ENCODE measurements at places on chromosomes 6 and 20.

DNA sequence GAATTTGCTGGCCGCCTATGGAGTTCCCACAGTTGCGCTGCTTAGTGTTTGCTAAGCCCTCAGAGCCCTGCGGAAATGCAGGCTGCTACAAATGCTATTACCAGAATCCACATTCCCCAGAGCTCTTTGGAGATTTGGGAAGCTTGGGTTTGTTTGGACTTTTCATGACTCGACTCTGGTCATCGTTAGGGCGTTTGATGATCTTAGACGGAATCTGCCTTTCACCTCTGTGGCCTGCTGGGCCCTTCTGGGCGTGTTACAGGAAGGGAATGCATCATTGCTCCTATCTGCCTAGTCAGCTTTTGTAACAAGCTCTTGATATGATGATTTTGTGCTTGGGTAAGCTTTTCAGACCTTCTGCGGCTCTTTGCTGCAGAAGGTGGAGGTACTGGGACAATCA lies 50.8 kb downstream of the EYA2 start:
- no peak for DNase-seq

GRCh38 chr6:14732844-14733757 lies 512.8 kb upstream of the JARID2 start:
- DNase-seq: peak; percentile 89

- DNase-seq: no peak
These were observed 27.8 kb downstream of the FYN start for GRCh38 chr6:111845441-111845871.

DNA sequence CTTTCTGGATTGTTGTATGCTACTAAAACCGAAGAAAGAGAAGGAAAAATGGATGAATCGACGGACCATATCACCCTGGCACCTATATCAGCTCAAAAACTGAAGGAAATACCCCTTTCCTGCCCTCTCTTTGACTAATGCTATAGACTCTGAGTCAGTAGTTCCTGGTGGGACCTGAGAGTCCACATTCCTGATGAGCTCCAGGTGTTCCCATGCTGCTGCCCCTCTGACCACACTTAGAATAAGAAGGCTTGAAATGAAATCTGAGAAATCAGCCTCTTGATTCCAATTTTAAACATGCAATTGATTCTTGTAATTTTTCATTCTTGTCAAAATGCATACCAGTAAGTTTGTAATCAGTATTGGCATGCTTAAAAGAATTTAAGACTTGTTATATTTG lies 75.2 kb downstream of the PRL start:
- no peak for DNase-seq

DNA sequence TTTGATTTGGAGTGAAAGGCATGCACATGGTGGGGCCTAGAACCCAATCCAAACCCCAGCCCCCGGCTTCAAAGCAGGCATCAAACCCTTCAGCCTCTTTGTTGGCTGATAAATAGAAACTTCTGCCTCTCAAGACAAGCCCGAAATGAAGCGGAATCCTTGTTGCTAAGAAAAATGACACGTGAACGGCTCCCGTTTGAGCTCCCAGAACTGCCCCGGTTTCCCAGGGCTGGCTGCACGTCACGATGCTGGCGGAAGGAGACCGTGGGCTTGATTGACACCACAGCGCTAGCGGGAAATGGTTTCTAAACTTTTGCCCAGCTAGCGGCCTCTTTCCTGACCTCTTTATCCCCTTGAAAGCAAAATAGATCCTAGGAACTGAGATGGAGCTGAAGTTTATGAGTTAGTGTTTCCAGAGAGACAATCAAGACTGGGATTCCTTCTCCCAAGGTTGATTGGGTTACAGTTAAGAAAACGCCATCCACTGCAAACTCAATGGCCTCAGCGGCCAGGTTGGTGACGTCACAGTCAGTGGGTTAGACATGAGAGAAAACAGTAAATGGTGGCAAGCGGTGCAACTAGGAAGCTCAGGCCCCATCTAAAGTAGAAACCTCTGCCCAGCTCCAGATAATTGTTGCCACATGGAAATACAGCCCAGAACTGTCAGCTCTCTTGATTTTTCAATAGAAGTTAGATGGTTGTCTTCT lies 117.0 kb downstream of the ANKRD60 start:
- no peak for DNase-seq

DNA sequence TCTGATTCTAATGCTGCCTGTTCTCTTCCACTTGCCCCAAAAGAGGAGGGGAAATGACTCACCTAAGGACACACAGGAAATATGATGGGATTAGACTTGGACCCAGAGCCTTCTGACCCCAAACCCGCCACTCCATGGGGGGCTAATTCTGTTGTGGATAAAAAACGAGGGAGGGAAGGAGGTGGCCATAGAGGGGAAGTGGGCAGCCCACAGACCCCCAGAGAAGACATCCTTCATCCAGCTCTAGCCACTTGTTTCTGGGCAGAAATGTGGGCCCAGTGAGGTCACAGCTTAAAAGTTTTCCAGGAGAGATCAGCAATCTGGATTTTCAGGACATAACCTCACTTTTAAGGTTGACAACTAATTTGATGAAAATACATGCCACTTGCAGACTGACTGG lies 202.1 kb downstream of the ANKRD60 start:
- no peak for DNase-seq

GRCh38 chr6:11110921-11111768 lies at the start of gene ERVFRD-1:
ERVFRD-1 (minus strand) TSS chr6:11111725; CDS start chr6:11105310, 6,415 bp downstream.
- DNase-seq: no peak

DNA sequence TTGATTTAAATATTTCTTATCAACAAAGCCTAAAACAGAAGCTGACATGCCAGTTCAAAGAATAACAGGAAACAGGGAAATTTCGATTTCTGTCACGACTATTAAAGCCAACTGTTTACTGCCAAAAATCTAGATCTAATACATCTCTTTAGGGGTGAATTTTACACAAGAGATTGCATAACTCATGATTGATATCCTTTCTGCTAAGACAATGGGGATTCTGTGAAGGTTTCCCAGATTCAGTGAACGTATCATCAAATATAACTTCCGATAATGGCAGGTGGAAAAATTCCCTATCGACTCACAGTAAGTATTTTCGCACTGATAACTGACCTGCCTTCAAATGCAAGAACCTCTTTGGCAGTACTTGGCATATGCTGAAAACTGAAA lies 42.9 kb downstream of the NHSL1 start:
- DNase-seq: no peak
